ENCODE measurements at places on chromosomes 7 and 10.

DNA sequence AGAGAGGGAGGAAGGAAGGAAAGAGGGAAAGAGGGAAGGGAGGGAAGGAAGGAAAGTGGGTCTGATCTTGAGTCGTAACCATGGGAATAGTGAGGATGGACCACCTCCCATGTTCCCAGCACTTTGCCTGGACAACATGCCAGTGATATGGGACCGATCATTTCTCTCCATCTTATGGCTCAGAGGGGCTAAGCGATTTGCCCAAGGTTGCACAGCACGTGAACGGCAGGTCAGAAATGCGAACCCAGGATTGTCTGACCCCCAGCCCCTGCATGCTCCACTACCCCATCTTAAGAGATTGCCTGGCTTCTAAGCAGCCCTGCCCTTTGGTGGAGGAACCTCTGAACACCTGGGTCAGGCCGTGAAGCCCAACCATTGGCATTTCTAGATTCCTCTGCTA is 109.0 kb upstream of the CARD11 start:
- no peak for DNase-seq

GRCh38 chr10:104074505-104074904 is 11.2 kb downstream of the COL17A1 start:
- no peak for DNase-seq

GRCh38 chr7:18520450-18521235 is 25.1 kb downstream of the HDAC9 start:
- DNase-seq = no peak

DNA sequence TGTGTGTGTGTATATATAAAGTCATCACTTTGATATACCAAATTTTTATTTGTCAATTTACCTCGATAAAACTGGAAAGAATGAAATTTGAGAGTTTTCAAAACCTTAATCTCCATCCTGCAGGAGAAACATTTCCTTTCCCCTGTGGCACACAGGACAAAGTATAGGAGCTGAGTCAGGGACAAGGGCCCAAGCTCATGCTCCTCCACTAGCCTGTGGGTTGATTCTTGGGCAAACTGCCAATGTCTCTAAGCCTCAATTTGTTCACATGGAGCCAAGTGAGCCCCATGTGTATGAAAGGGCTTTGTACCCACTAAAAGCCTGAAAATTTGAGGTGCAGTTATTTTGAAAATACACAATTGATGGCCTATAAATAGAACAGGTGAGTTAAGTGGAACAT is 60.3 kb upstream of the IL6 start:
- no peak for DNase-seq

GRCh38 chr10:87603196-87603595 is 56.5 kb upstream of the PAPSS2 start:
- no peak for DNase-seq

- no peak for DNase-seq
Observed at GRCh38 chr7:116610210-116610609, 61.8 kb upstream of the MET start.

DNA sequence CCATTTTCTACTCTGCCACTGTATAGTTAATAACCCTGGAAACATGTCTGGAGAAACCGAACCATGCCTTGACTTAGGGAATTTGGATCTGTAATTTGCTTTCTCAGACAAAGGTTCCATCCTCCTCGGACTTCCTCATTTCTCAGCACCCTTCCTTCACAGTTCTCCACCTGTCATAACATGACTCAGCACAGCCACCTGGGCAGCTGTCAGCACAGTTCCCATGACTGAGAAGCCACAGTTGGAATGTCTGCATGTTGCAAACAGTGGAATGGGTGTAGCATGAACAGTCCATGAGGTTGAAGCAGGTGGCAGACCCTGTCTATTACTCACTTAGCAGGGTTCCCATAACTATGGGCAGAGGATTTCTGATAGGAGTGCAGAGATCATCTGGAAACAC is 634 bp upstream of the OR9A4 start:
- no peak for DNase-seq

- DNase-seq = no peak
Observed at GRCh38 chr7:35241884-35242283, 12.0 kb downstream of the TBX20 start.

GRCh38 chr7:146090023-146090645 is 26.5 kb upstream of the CNTNAP2 start:
- no peak for DNase-seq

- no peak for DNase-seq
Observed at GRCh38 chr10:21889477-21890275, 113.9 kb downstream of the DNAJC1 start.

- DNase-seq = no peak
Observed at GRCh38 chr10:117226813-117227451, 14.0 kb upstream of the SLC18A2 start.

DNA sequence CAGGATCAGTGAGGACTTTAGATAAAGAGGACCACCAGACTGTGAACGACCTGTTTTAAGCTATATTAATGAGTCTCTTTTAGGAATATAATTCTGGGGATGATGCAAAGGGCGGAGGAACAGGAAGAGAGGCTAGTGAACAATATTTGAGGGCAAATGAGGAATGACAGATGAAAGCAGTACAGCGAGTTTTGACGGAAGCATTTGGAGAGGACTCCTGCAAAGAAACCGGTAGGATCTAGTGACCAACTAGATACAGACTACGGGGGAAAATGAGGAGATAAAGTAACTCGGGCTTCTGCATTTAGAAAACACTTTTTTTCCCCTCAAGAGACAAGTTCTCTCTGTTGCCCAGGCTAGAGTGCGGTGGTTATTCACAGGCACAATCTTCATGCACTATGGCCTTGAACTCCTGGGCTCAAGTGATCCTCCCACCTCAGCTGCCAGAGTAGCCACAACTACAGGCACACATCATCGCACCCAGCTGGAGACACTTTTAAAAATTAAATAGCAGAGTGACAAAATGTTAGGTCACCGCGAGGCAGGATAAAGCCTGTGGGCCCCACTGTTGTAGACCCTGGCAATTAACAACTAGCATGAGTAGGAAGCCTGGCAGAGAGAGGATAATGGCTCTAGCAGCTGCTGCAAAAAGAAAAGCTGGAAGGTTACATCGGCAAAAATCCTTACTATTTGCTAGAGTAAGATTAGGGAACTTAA is 143.2 kb downstream of the SRPK2 start:
- no peak for DNase-seq

DNA sequence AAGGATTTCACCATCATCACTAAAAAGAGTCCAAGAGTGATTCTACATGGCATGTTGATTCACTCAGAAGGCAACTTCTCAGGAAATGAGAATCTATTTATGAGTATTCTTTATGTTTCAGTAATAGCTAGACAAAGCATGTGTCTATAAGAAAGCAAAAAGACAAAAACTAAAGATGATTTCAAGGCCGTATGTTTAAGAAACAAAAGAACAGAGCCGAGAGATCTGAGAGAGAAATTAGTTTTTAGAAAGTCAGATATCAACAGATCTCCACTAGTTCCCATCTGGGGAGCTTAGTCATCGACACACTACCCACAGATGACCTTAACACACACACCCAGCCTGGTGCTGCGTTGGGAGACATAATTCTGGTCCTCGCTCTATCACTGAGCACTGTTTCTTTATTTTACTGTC is 21.0 kb downstream of the PIP4K2A start:
- DNase-seq = no peak

DNA sequence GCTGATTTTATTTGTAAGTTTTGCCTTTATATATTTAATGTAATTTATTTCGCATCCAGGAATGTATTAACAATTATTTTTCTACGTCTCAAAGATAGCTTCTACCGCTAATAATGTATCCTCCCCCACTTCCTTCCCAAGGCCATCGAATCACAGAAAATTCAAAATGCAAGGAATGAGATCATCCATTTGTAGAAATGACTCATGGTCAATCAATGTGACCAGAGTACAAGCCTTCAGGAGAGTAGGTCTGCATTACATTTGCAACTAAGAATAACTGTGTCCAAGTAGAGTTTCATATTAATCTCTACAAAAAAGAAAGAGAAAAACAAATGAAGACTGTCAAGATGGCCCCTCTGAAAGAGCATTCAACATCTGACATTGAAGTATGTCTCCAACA is 205.9 kb upstream of the PHF14 start:
- no peak for DNase-seq

DNA sequence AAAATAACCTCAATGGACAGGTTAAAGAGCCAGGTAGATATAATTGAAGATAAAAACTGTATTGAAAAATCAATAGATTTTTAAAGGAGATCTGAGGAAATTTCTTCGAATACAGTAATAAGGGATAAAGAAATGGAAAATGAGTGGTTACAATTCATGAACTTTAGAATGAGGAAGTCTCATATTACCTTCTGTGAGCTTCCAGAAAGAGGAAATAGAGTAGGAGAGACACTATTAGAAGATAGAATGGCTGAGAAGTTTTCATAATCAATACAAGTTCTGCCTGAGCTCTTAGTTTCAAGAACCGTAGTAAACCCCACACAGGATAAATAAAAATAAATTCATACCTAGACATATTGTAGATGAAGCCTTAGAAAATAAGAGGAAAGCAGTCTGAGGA is 11.5 kb downstream of the SDK1 start:
- DNase-seq = no peak

DNA sequence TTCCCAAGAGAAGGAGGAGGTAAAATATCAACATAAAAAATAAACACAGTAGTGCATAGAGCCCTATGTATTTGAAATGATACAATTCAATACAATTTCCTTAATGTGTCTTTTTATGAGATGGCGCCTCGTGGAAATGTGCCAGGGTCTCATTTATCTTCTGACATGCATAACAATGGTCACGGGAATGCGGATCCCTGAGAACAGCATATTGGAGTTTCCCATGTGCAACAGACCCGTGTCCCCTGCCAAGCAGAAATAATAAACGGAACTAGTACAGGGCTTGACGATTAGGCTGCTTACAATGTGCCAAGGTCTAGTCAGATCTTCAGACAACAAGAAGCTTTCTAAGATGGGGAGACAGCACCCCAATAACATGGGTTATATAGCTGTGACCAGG is 217.9 kb downstream of the ARHGAP21 start:
- DNase-seq = no peak

- no peak for DNase-seq
Observed at GRCh38 chr10:60425392-60426110, 35.9 kb upstream of the ANK3 start.

DNA sequence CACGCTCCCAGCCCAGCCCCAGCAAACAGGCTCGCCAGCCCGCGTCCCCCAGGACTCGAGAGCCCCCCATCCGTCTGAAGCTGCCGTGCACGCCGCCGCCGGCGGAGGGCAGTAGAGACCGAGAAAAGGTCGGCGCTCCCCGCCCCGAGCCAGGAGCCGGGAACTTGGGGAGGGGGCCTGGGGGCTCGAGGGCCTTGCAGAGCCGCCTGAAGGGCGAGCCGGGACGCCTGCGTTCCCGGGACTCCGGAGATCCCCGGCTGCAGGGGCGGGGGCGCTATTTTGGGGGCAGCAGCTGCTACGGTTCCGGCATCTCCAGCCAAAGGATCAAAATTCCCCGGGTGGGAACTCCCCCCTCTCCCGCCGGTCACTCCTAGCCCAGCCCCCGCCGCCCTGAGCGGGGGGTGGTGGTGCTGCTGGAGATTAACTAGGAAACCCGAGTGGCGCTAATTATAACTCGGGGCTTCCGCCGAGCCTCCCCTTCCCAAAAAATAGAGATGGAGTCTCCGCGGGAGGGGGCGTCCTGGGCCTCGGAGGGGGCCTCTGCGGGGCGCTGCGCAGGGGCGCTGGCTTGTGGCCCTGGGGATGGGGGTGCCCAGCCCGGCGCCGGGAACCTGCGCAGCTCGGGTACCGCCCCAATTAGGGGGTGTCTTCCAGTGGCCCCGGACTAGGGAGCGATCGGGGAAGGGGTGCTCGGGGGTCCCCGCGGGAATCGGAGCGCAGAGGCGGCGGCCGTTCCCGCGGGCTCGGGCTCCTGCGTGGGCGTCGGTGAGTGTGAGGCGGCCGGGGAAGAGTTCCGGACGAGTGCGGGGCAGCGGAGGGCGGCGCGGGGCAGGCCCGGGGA is 608 bp downstream of the ACHE start:
- peak; percentile 87 for DNase-seq

- DNase-seq = no peak
Observed at GRCh38 chr7:12896316-12896715, 208.9 kb downstream of the ARL4A start.

GRCh38 chr10:9950070-9950469 is 1067.6 kb upstream of the CELF2 start:
- no peak for DNase-seq

- DNase-seq = no peak
Observed at GRCh38 chr10:6255548-6256061, 52.9 kb downstream of the PFKFB3 start.

DNA sequence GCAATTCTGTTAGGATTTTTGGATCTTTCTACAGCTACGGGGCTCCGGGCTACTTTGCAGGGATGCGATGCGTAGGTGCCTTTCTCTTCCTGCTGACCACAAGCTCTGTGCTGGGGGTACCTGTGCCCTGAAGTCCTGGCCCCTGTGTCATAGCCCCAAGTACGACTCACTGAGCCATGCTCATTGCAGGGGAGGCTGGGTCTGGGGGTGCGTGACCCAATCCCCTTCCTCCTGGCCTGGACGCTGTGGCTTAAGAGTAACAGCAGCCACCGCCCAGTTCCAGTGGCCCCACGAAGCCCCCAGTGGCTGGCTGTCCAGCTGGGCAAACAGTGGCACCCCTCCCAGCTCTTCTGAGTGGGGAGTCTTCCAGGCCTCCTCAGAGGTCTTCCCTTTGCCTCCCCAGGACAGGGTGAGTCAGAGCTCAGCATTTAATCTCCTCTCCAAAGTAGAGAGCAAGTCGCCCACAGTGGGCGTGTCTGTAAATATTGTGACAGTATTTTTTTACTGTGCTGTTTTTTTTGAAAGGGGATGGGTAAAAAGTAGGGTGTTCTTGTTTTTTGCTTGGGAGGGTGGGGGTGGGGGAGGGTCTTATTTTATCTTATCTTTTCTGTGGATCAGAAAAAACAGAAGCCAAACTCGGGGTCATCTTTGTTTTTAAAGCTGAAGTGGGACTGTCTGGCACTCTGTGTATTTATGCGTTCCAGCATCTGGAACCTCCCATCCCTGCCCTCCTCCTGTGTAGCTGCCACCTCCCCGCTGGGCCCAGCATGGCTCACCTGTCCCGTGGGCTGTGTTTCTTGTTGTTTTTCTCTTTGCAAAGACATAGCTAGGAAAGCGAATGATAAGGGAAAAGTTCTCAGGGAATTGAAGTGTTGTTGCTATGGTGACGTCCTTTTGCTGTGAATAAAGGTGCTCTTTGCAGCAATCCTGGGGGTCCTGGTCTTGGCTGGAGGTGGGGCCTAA is 8.2 kb downstream of the LFNG start:
- DNase-seq = no peak

All from posterior cingulate gyrus (tissue), 11 donors.